ENCODE measurements at places on chromosomes 2 and 18.

- DNase-seq = no peak
Observed at GRCh38 chr2:33129263-33130053, 182.7 kb downstream of the LTBP1 start.

GRCh38 chr18:6613581-6613980, 115.9 kb upstream of the ARHGAP28 start:
- DNase-seq = no peak

DNA sequence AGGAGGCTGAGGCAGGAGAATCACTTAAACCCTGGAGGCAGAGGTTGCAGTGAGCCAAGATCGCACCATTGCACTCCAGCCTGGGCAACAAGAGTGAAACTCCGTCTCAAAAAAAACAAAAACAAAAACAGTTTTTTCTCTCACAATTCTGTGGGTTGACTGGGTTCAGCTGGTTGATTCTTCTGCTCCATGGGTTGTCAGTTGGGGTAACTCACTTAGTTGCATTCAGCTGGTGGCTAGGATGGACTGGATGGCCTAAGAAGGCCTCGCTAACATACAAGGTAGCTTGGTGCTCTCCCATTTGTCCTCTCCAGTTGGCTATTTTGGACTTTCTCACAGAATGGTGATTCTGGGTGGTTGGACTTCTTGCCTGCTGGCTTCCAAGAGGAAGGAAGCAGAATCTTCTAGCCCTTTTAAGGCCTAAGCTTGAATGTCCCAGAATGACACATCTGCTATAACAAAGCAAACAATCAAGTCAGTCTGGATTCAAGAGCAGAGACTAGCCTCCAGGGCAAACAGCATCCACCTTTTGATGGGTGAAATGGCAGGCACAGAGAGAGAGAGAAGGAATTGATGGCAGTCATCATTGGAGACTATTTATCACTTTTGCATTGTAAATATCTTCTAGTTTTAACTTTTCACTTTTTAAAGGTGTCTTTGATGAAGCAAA, 17.9 kb downstream of the LAMA3 start:
- no peak for DNase-seq

- DNase-seq = no peak
Observed at GRCh38 chr2:12766421-12766879, 49.7 kb downstream of the TRIB2 start.

- DNase-seq = no peak
Observed at GRCh38 chr2:72937356-72937669, 20.0 kb downstream of the EMX1 start.

DNA sequence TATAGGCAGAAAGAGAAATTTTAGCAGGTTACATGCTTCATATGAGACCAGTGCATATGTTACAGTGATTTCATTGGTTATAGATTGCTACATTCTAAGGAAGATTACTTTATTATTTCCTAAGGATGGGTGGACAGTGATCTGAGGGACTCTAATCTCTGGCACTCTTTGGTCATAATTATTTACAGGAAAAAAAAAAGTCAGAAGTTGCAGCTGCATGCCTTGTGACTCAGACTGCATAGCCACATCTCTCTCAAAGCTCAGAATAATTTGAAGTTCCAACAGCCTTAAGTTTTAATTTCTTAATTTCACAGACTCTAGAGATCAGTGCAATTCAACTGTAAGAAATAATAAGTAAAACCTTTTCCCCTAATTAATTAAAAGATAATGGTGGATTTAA, 27.1 kb upstream of the BARD1 start:
- DNase-seq = no peak

Measured in stimulated activated CD4-positive, alpha-beta T cell treated with anti-CD3 and anti-CD28 coated beads, TNF-alpha, amount 100 ng/mL, for 48 hours (primary cell).